ENCODE measurements at places on chromosomes 16 and 17. TPM values are rescaled to one million over a fixed set of nuclear protein-coding genes. Genes with fewer than 3 reads are reported as not detected.

GRCh38 chr16:17070882-17071592, 399.7 kb downstream of the XYLT1 start:
- no peak overlapping the region for H3K27ac ChIP-seq
- H3K27me3 ChIP-seq = peaks cover 4% of the 10 kb centered on the region
- no peaks in the 10 kb centered on the region for H3K36me3 ChIP-seq
- peak; percentile 32 for DNase-seq
- H3K4me3 ChIP-seq = peak overlapping the region; percentile 47

DNA sequence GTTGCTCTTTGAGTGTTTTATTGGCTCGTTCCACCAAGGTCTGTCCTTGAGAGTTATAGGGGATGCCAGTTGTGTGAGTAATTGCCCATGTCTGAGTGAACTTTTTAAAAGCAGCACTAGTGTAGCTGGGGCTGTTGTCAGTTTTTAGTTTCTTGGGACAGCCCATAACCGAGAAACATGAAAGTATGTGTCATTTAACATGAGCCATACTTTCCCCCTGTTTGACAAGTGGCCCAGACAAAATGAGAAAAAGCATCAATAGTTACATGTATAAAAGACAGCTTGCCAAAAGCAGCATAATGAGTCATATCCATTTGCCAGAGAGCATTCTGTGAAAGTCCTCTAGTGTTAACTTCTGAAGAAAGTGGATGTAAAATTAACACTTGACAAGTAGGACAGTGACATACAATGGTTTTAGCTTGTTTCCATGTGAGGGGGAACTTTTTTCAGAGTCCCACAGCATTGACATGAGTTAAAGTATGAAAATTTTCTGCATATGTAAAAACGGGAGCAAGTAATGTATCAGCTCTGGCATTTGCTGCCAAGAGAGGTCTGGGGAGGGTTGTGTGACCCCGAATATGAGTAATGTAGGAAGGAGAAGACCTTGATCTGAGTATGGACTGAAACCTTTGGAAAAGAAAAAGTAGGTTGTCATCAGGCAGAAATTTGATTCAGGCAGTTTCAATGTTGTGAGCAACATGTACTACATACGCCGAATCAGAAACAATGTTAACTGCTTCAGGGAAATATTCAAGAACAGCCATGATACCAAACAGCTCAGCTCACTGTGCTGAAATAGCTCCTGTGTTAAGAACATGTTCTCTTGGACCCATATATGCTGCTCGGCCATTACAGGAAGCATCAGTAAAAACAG, 56.8 kb upstream of the ARL4D start:
- peaks cover 5% of the 10 kb centered on the region for H3K27me3 ChIP-seq
- no peak overlapping the region for H3K27ac ChIP-seq
- DNase-seq = no peak
- H3K4me3 ChIP-seq = no peak overlapping the region
- H3K36me3 ChIP-seq = peaks cover 2% of the 10 kb centered on the region

DNA sequence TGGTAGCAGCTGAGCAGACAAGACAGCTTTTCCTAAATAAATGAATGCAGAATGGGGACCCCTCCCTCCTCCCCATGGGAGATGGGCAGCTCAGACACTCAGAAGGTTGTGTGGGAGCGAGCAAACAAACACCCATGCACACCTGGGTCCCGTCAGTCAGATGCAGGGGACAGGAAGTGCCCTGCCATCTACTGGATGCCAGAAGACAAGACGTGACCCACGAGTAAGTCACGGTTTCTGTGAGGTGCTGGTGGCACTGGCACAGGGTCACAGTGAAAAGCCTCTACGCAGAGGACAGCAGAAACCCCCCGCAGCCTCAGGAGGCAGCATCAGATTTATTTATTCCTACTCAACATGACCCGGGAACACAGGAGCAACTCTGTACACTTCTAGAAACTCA, 8.4 kb downstream of the HBQ1 start:
- H3K27me3 ChIP-seq = no peaks in the 10 kb centered on the region
- DNase-seq = no peak
- no peak overlapping the region for H3K4me3 ChIP-seq
- peak overlapping the region; percentile 56 for H3K27ac ChIP-seq

DNA sequence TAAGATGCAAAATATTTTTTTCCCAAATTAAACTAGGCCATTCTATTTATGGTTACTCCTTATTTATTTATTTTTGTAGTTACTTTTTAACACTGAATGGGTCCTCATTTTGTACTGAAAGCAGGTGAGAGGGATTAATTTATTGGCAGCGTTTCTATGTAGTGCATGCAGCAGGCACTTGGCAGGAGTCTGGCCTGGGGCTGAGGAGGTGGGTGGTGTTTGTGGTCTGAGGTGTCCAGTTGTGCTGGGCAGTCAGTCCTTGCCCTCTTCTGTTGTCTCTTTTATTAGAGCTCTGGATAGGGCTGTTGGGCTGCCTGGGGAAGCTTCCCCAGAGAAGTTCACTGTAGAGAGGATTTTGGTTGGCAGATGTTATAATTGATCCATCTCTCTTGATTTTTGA, 12.7 kb downstream of the SEC14L1 start:
- H3K4me3 ChIP-seq = no peak overlapping the region
- H3K27me3 ChIP-seq = no peaks in the 10 kb centered on the region
- H3K27ac ChIP-seq = no peak overlapping the region
- H3K4me1 ChIP-seq = peaks cover 46% of the 10 kb centered on the region

GRCh38 chr17:66387392-66387981, 85.1 kb downstream of the PRKCA start:
- H3K36me3 ChIP-seq = peaks cover 37% of the 10 kb centered on the region
- no peak overlapping the region for H3K27ac ChIP-seq
- H3K4me3 ChIP-seq = no peak overlapping the region

- no peaks in the 10 kb centered on the region for H3K36me3 ChIP-seq
- no peak overlapping the region for H3K4me3 ChIP-seq
- H3K4me1 ChIP-seq = no peaks in the 10 kb centered on the region
- no peak overlapping the region for H3K27ac ChIP-seq
Observed at GRCh38 chr16:74064120-74064735, 232.4 kb upstream of the PSMD7 start.

- no peak overlapping the region for H3K27ac ChIP-seq
- no peak for DNase-seq
- H3K27me3 ChIP-seq = no peaks in the 10 kb centered on the region
- no peak overlapping the region for H3K4me3 ChIP-seq
- H3K36me3 ChIP-seq = peaks cover 8% of the 10 kb centered on the region
Observed at GRCh38 chr17:4006745-4007211, 42.5 kb upstream of the ATP2A3 start.

DNA sequence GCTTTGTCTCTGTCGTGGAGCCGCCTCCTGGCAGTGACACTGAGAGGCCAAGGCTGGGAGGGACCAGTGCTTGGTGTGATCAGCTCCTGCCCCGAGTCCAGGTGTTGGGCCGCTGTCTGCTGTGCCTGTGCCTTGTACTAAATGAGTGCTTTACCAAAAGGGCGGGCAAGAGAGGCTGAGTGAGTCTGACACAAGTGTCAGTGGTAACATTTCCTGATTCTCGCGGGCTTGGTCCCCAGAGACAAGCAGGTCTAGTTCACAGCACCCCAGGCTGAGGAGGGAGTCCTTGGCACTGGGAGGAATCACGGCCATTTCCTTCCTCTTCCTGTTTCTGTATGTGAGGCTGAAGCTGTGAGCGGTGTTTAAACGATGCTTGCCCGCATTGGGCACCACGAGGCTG, 30.2 kb downstream of the PLD6 start:
- peaks cover 45% of the 10 kb centered on the region for H3K4me1 ChIP-seq
- peak overlapping the region; percentile 48 for H3K4me3 ChIP-seq
- no peaks in the 10 kb centered on the region for H3K27me3 ChIP-seq
- peak overlapping the region; percentile 79 for H3K27ac ChIP-seq
- no peak for DNase-seq

- H3K27ac ChIP-seq = no peak overlapping the region
- H3K4me3 ChIP-seq = no peak overlapping the region
- H3K27me3 ChIP-seq = no peaks in the 10 kb centered on the region
- no peaks in the 10 kb centered on the region for H3K4me1 ChIP-seq
- H3K36me3 ChIP-seq = no peaks in the 10 kb centered on the region
Observed at GRCh38 chr16:87190288-87191230, 126.6 kb downstream of the C16orf95 start.

DNA sequence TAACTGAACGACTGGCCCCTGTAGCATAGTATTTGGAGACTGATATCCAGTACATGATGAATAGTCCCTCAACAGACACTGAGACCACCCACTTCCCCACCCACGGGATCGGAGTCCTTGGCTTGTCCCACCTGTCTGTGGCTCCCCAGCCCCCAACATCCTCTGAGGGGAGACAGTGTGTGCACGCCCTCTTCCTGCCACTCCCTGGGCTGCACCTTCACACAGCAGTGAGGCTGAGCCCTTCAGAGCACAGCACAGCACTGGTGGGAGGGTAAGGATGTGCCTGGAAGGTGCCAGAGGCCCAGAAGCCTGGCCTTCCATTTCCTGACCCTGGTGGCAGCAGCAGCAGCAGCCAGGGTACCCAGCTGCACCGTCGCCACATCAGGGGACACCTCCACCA, 11.0 kb downstream of the DNASE1 start:
- peaks cover 28% of the 10 kb centered on the region for H3K4me1 ChIP-seq
- DNase-seq = peak; percentile 69
- peaks cover 28% of the 10 kb centered on the region for H3K36me3 ChIP-seq
- H3K4me3 ChIP-seq = peak overlapping the region; percentile 16
- H3K27me3 ChIP-seq = no peaks in the 10 kb centered on the region

GRCh38 chr17:72682605-72683004, 409.9 kb downstream of the SLC39A11 start:
- H3K27ac ChIP-seq = no peak overlapping the region
- no peaks in the 10 kb centered on the region for H3K4me1 ChIP-seq
- H3K27me3 ChIP-seq = no peaks in the 10 kb centered on the region
- no peaks in the 10 kb centered on the region for H3K36me3 ChIP-seq
- no peak for DNase-seq
- H3K4me3 ChIP-seq = no peak overlapping the region

- no peaks in the 10 kb centered on the region for H3K36me3 ChIP-seq
- no peak overlapping the region for H3K4me3 ChIP-seq
- DNase-seq = no peak
- no peak overlapping the region for H3K27ac ChIP-seq
Observed at GRCh38 chr16:89670496-89671431, 13.1 kb downstream of the SPATA33 start.

- peak overlapping the region; percentile 84 for H3K4me3 ChIP-seq
- peaks cover 25% of the 10 kb centered on the region for H3K4me1 ChIP-seq
- H3K36me3 ChIP-seq = peaks cover 4% of the 10 kb centered on the region
Observed at GRCh38 chr17:18261146-18261515, 669 bp downstream of the MIEF2 start.

- peaks cover 13% of the 10 kb centered on the region for H3K27me3 ChIP-seq
- peaks cover 5% of the 10 kb centered on the region for H3K4me1 ChIP-seq
- no peak overlapping the region for H3K27ac ChIP-seq
Observed at GRCh38 chr17:63917646-63918045, 993 bp downstream of the GH1 start.

DNA sequence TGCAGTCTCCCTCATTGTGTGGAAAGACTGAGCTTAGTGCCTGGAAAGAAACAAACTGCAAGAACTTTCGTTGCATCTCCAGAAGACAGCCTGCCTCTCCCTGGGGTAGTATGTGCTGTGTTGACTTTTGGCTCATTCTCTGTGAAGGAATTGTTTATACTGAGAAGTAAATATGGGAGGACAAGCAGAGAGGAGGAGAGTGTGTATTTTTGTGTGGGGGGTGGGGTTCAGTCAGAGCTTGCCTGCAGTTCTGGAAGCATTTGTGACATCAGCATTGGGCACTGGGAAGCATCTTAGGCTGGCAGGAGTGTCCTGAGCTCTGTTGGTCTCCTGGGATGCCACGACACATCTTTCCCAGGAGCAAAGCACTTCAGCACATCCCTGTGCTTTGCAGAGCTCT, 147.9 kb downstream of the HS3ST3B1 start:
- H3K4me3 ChIP-seq = no peak overlapping the region
- no peaks in the 10 kb centered on the region for H3K4me1 ChIP-seq
- no peaks in the 10 kb centered on the region for H3K36me3 ChIP-seq
- H3K27me3 ChIP-seq = no peaks in the 10 kb centered on the region

GRCh38 chr16:57352636-57353047, 5.9 kb upstream of the CCL22 start:
- peaks cover 10% of the 10 kb centered on the region for H3K4me1 ChIP-seq
- no peak for DNase-seq
- H3K27ac ChIP-seq = no peak overlapping the region
- H3K27me3 ChIP-seq = peaks cover 38% of the 10 kb centered on the region
- no peak overlapping the region for H3K4me3 ChIP-seq

DNA sequence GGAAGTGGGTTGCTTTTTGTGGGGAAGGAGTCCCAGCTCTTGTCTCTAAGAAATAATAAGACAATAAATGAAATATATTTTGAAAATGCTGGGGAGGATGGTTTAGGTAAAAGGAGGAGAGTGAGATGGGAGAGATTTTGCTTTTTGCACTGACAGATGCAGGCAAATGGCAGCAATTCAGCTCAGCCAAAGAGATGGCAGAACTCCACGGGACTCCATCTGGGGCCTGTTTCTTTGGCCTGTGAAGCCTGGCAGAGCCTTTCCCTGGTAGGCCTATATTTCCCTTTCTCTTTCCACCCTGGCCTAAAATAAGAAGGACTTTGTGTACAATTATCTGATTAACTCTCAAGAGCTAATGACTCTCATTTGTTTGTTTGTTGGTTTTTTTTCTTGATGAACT, 1525.1 kb downstream of the CDH11 start:
- H3K4me3 ChIP-seq = no peak overlapping the region
- no peaks in the 10 kb centered on the region for H3K36me3 ChIP-seq
- no peaks in the 10 kb centered on the region for H3K4me1 ChIP-seq
- no peak for DNase-seq
- H3K27ac ChIP-seq = no peak overlapping the region
- H3K27me3 ChIP-seq = no peaks in the 10 kb centered on the region

DNA sequence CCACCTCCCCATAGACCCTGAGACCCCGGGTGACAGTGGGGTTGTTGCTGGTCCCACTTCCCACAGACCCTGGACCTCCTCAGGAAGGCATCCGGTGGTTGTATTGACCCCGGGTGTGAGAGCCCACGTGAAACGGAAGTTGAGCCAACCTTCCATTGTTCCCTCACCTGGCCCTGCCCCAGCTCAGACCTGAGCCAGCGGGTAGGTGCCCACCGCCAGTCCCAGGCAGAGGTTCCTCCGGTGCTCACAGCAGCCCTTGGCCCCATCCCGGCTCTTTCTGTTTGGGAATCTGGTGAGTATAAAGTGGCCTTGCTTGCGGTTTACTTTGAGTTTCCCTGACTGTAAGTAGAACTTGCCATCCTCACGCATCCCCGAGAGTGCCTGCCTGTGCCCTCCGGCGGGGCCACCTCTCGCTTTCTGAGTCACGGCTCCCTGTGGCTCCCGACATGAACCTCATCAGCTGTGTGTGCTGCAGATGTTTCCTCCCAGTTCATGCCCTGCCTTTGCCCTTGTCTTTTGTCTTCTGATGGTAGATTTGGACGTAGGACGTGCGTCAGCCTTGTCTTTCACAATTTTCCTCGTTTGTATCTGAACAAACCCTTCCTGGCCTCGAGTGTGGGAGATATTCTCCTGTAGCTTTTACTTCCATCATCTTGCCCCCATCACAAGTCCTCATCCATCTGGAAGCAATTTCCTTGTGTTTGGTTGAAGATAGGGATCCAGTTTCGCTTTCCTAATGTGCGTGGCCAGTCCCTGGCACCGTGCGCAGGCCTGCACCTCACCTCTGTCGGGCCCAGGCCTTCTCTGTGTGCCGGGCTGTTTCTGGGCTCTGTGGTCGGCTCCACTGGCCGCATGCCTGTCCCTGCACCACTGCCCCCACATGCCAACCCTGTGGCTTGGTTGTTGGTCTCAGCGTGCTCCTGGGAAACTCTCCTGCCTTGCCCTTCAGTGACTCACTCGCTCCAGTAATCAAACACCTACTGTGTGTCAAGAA, 76.0 kb downstream of the METRNL start:
- peaks cover 27% of the 10 kb centered on the region for H3K27me3 ChIP-seq
- no peak overlapping the region for H3K27ac ChIP-seq
- no peaks in the 10 kb centered on the region for H3K36me3 ChIP-seq
- DNase-seq = no peak

Gene BCAR1
- not detected for total RNA-seq

Gene OR1F1
- not detected for total RNA-seq

Gene TMEM100
- not detected for total RNA-seq

Gene CD300E
- not detected for total RNA-seq

Gene KRT36
- total RNA-seq = not detected

Gene AOC3
- total RNA-seq = 0.86 TPM

Gene PMM2
- total RNA-seq = 36.4 TPM
